ENCODE measurements at places on chromosomes 13 and 19. TPM values are rescaled to one million over a fixed set of nuclear protein-coding genes. Genes with fewer than 3 reads are reported as not detected.

DNA sequence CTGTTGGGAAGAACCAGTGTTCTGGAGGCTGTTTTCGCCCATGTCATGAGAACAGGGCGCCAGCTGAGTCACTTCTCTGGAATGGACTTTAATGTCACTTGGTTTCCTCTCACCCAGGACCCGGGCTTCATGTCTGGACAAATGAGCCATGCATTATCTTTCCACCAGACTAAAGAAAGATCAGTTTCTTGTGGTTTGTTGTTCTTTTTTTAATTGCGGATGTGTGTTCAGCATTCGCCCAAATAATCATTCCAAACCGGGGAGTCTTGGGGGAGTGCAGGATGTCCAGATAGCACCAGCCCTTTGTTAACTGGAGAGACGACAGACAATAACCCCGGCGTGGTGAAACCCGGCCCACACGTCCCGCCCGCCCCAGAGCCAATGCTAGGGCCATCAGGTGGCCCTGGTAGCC lies 102.5 kb downstream of the COL4A2 start:
- no peaks in the 10 kb centered on the region for H3K27me3 ChIP-seq
- no peak overlapping the region for H3K27ac ChIP-seq
- H3K4me3 ChIP-seq = no peak overlapping the region
- DNase-seq = no peak

DNA sequence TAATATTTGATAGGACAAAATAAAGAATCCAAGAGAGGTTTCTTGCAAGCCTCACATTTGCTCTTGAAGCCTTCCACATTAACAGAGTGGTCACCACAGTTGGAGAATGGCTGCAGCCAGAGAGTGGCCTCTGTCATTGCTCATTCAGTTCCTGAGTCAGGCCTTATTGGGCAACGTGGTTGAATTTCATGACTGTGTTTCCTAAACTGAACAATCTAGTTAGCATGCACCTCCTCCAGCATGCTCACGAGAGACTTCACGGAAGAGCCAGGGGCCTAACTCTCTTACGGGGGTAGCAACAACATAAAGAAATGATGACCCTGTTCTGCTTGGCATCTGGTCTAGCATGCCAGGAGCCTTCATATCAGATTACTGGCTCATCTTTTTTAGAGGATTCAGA lies 9.6 kb upstream of the UBL3 start:
- DNase-seq = no peak
- no peaks in the 10 kb centered on the region for H3K27me3 ChIP-seq
- H3K27ac ChIP-seq = no peak overlapping the region

The NLRP7 gene
- total RNA-seq = not detected

DNA sequence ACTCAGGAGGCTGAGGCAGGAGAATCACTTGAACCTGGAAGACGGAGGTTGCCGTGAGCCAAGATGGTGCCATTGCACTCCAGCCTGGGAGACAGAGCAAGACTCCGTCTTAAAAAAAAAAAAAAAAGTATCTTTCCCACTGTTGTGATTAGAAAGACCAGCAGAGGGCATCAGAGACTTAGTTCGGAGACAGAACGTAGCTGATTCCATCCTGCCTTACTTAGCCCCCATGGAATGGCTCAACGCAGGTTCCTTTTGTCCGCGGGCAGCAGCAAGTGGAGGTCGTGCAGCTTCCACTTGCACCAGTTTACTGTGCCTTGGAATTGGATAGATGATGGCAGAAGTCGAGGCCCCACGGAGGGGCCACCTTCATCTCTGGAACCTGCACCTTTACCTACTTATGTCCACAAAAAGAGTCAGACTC lies 8.1 kb downstream of the TIMM29 start:
- H3K36me3 ChIP-seq = no peaks in the 10 kb centered on the region
- no peaks in the 10 kb centered on the region for H3K27me3 ChIP-seq
- peak; percentile 59 for DNase-seq
- H3K4me1 ChIP-seq = peaks cover 8% of the 10 kb centered on the region
- H3K27ac ChIP-seq = peak overlapping the region; percentile 78

DNA sequence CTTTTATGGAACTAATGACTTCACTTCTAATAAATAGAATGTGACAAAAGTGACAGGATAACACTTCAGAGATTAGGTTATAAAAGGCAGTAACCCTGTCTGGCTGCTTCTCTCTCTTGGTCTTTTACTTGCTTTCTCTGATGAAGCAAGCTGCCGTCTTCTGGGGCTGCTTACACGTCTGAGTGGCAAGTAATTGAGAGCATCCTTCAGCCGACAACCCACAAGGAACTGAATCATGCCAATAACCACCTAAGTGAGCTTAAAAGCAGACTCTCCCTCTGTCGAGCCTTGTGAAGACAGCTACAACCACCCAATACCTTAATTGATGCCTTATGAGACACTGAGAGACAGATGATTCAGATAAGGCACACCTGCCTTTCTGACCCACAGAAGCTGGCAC lies 1091.2 kb downstream of the SLITRK1 start:
- H3K4me3 ChIP-seq = no peak overlapping the region
- no peaks in the 10 kb centered on the region for H3K27me3 ChIP-seq
- H3K27ac ChIP-seq = no peak overlapping the region
- H3K36me3 ChIP-seq = no peaks in the 10 kb centered on the region
- H3K4me1 ChIP-seq = no peaks in the 10 kb centered on the region

The SLC8A2 gene
- total RNA-seq = 0.61 TPM

DNA sequence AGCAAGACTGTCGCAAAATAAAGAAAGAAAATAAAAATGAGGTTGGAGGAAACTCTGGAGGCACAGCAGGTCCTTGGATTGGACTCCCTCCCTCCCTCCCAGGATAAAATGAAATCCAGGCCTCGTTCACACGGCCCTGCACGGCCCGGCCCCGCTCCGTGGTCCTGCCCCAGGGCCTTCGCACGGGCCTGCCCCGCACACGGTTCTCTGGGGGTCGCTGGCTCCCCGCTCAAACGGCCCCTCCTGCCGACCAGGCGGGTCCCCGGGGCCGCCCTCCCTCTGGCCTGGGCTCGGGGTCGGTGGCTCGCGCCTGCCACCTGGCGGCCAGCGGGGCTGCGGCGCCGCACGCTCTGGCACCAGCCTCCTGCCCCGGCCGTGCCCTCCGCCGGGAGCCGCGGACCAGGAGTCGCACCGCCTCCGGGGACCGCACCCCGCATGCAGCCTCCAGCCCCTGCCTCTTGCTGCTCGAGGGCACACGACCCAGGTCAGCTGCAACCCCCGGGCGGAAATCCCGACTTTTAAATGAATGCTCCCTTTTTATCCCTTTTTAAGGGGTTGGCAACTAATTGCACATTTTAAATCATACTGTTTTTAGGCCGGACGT lies 1.5 kb upstream of the WDR18 start:
- peak; percentile 82 for DNase-seq
- no peak overlapping the region for H3K27ac ChIP-seq
- no peaks in the 10 kb centered on the region for H3K36me3 ChIP-seq

The PRKACA gene
- total RNA-seq = 103 TPM

- peaks cover 15% of the 10 kb centered on the region for H3K4me1 ChIP-seq
- DNase-seq = no peak
- H3K27me3 ChIP-seq = no peaks in the 10 kb centered on the region
- H3K27ac ChIP-seq = no peak overlapping the region
These were observed 100.2 kb upstream of the RFC3 start for GRCh38 chr13:33717775-33718174.

The EDDM13 gene
- not detected for total RNA-seq

- no peak overlapping the region for H3K27ac ChIP-seq
- no peak for DNase-seq
- no peaks in the 10 kb centered on the region for H3K36me3 ChIP-seq
- H3K27me3 ChIP-seq = peaks cover 4% of the 10 kb centered on the region
These were observed 52.0 kb downstream of the GNG7 start for GRCh38 chr19:2650515-2650914.

The SPACA7 gene
- total RNA-seq = not detected

GRCh38 chr19:38076337-38076736 lies 147.7 kb downstream of the DPF1 start:
- no peak for DNase-seq
- H3K27me3 ChIP-seq = no peaks in the 10 kb centered on the region
- H3K36me3 ChIP-seq = peaks cover 4% of the 10 kb centered on the region
- H3K4me1 ChIP-seq = peaks cover 21% of the 10 kb centered on the region
- H3K4me3 ChIP-seq = no peak overlapping the region

DNA sequence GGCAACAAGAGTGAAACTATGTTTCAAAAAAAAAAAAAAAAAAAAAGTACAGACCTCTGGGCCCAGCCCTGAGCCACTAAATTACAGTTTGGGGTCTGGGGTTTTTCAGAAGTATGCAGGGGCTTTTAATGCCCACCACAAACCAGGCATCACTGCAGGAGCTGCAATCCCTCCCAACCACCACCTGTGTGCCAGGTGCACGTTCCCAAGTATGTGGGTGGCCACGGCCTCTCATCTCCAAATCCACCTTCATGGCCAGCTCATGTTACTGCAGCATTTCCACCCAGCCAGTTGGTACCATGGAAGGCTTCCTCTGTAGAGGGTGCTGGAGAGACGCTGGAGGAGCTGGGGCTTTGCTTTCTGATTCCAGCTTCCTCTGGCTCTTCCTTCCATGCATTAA lies 26.5 kb downstream of the CEP89 start:
- H3K27me3 ChIP-seq = no peaks in the 10 kb centered on the region
- no peak for DNase-seq
- H3K36me3 ChIP-seq = peaks cover 25% of the 10 kb centered on the region
- no peak overlapping the region for H3K4me3 ChIP-seq
- H3K4me1 ChIP-seq = no peaks in the 10 kb centered on the region
- H3K27ac ChIP-seq = no peak overlapping the region

The GSX1 gene
- total RNA-seq = 11.4 TPM

- no peaks in the 10 kb centered on the region for H3K27me3 ChIP-seq
- H3K36me3 ChIP-seq = peaks cover 4% of the 10 kb centered on the region
- peak overlapping the region; percentile 72 for H3K4me3 ChIP-seq
- peak overlapping the region; percentile 35 for H3K27ac ChIP-seq
- peaks cover 9% of the 10 kb centered on the region for H3K4me1 ChIP-seq
- DNase-seq = no peak
These were observed 1.2 kb downstream of the CNN2 start for GRCh38 chr19:1027650-1028061.

- no peaks in the 10 kb centered on the region for H3K36me3 ChIP-seq
- H3K27me3 ChIP-seq = no peaks in the 10 kb centered on the region
- peaks cover 15% of the 10 kb centered on the region for H3K4me1 ChIP-seq
- no peak for DNase-seq
- H3K27ac ChIP-seq = no peak overlapping the region
These were observed 116.0 kb downstream of the SOX1 start for GRCh38 chr13:112182846-112183531.

The ZNF730 gene
- total RNA-seq = 26.2 TPM

DNA sequence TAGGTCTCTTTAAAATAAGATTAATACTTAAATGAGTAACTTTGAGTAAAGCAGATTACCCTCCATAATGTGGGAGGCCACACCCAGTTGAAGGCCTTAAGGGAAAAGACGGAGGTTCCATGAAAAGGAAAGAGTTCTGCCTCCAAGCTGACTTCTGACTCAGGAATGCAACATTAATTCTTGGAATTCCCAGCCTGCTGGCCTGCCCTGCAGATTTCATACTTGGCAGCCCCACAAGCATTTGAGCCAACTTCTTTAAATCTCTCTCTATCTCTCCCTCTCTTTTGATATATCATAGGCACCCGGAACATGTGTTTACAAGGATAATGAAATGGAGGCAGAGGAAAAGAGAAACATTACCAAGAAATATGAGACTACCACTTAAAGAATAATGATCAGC lies 902.3 kb upstream of the MIR17HG start:
- H3K4me3 ChIP-seq = no peak overlapping the region
- H3K36me3 ChIP-seq = no peaks in the 10 kb centered on the region
- no peaks in the 10 kb centered on the region for H3K27me3 ChIP-seq
- H3K4me1 ChIP-seq = peaks cover 5% of the 10 kb centered on the region
- no peak for DNase-seq

DNA sequence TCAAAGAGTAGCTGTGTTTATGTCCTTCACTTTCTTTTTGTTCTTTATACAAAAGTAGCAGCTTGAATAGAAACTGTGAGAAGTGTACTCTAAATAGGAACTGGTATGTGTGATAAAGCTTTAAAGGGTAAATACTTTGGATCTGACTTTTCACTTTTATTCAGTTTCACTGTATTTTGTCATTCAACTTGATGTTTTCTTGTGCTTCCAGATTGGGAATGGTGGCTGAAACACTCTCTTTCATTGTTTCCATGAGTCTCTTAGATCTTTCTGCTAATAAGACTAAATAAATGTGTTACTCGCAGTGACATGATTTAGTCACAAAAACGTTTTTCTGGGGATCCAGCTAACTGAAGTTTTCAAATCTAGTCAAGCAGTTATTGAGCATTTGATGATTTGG lies 133.2 kb downstream of the GPC5 start:
- no peak overlapping the region for H3K27ac ChIP-seq
- H3K27me3 ChIP-seq = no peaks in the 10 kb centered on the region
- no peak for DNase-seq
- H3K36me3 ChIP-seq = no peaks in the 10 kb centered on the region

GRCh38 chr19:7905859-7906258 lies 2.2 kb downstream of the MAP2K7 start:
- H3K4me1 ChIP-seq = peaks cover 25% of the 10 kb centered on the region
- H3K27ac ChIP-seq = no peak overlapping the region
- H3K36me3 ChIP-seq = peaks cover 2% of the 10 kb centered on the region

DNA sequence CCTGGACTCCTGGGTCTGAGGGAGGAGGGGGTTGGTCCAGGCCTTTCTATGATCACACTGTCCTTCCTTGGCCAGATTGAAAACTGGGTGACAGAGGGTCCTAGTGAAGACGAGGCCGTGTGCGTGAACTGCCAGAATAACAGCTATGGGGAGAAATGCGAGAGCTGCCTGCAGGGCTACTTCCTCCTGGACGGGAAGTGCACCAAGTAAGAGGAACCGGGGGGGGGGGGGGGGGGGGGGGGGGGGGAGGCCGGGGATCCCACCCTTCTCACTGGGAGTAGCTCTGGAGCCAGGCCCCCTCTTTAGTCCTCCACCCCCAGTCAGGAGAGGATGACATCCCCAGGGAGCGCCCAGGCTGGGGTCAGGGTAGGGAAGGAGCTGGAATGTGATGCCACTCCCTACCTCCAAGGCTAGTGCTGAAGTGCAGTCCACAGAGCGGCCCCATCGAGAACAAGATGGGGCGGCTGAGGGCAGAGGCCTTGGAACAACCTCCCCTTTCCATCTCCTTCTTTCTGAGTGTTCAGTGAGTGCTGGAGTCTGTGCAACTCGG lies 19.4 kb downstream of the CNFN start:
- H3K27me3 ChIP-seq = no peaks in the 10 kb centered on the region
- H3K36me3 ChIP-seq = peaks cover 11% of the 10 kb centered on the region
- H3K27ac ChIP-seq = no peak overlapping the region
- peaks cover 13% of the 10 kb centered on the region for H3K4me1 ChIP-seq

The KLK4 gene
- total RNA-seq = not detected

All from neural crest cell (in vitro differentiated cells).